Effector CD4-positive, alpha-beta T cell (primary cell): ENCODE measurements at places on chromosomes 6 and 20.

GRCh38 chr20:46797206-46797605 is 87.8 kb downstream of the SLC2A10 start:
- no peak for DNase-seq

DNA sequence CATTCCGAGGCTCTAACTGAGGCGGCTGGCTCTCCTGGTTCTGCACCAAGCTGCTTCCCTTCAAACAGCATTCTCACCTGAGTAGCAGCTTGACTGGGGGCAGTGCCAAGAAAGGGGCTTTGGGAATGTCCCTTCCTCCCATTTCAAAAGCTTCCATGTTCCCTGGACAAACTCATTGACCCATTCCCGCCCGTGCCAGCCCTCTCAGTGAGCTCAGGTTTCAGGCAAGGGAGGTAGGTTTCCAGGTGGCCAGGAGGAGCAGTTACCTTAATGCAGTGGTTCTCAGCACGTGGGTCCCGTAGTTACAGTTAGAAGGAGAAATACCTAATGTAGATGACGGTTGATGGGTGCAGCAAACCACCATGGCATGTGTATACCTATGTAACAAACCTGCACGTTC is 135.2 kb downstream of the ELOVL4 start:
- no peak for DNase-seq

DNA sequence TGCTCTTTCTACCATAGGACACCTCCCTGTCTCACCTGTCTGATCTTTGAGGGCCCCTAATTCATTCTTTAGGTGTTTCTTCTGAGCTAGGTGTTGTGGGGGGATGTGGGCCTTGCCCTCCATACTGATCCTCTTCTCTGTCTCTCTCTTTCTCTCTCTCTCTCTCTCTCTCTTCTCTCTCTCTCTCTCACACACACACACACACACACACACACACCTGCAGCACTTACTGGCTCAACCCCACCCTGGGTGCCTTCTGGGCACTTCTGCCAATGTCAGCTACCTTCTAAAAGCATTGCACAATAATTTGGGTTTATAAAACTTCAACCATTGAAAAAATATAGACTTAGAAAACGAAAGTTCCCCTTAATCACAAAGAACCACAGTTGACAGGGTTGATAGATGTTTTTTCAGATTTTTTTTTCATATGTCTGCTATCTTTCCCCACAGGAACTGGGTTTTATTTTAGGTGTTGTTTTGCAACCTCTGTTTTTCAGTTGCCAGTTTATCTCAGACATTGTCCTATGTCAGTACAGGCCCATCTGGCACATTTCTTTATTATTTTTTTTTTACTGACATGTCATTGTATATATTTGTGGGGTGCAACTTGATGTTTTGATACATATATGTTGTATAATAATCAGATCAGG is 28.1 kb downstream of the PKIG start:
- no peak for DNase-seq

GRCh38 chr6:129748901-129749748 is 39.1 kb upstream of the ARHGAP18 start:
- DNase-seq: no peak

DNA sequence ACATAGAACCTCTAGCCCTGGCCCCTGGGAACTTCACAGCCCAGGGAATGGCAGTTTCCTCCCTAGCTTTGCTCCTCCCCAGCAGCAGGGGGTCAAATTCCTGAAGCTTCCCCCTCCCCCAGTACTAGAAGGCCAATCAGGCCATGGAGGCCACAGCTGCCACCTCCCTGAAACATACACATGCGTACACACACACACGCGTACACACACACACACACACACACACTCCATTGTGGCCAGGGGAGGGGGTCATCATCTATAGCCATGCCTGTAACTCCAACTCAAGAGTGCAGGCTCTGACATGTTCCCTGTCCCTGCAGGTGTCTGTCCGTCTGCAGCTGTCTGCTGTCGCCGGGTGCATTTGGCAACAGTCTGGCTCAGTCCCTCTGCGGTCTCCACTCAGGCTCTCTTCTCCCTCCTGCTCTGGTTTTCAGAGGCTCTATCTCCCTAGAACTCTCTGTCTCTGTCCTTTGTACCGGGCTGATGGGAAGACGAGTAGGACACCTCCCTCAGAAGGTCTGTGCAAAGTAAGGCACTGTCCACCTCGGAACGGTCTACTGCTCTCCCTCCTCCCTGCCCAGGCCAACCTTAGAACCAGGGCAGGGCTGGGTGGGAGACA is 1.4 kb downstream of the LRFN2 start:
- DNase-seq: no peak
